ENCODE measurements at places on chromosomes 13 and 19. TPM values are rescaled to one million over a fixed set of nuclear protein-coding genes. Genes with fewer than 3 reads are reported as not detected.

ABHD13 gene
- 10.4 TPM for total RNA-seq

TMEM255B gene
- total RNA-seq = 0.82 TPM

ZNF880 gene
- total RNA-seq = 49.1 TPM

CFD gene
- total RNA-seq = 3.5 TPM

ACTL9 gene
- not detected for total RNA-seq

Data from GM23338 (cell line).